Central memory CD8-positive, alpha-beta T cell (primary cell): ENCODE measurements at places on chromosomes 13 and 19.

- H3K27ac ChIP-seq: no peak overlapping the region
- H3K27me3 ChIP-seq: no peaks in the 10 kb centered on the region
- no peak for DNase-seq
- no peak overlapping the region for H3K4me3 ChIP-seq
- peaks cover 8% of the 10 kb centered on the region for H3K36me3 ChIP-seq
Observed at GRCh38 chr13:100149389-100149788, 60.5 kb downstream of the PCCA start.

DNA sequence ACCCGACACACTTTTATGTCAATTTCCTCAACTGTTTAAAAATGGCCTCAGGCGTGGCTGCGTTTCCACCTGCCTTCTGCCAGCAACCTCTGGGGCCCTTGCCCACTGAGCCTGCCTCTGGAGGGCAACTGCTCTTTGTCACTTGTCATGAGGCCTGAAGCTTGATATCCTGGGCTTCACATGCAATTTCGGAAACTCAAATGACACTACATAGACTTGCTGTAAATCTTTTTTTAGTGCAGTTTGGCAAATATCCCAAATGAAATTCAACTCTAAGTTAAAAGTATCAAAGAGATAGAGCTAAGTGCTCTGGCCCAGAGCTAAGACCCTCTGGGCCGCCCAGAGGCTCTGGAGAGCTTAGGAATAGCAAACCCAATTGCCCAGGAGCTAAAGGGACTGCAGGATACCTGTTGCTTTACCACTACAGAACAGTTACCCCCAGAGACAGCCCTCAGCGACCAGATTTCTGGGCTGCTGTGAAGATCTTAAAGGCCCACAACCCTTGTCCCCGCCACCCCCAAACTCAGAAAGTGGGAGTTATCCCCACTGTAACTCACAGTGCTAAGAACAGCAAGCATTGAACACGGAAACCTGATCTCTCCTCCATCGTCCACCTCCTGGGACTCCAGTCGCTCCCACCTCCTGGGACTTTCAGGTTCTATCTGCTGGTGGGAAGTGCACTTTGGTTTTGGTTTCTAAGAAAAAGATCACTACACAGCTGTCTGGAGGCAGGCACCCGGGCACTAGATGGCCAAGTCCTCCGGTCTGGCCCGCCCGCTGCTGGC is 19.4 kb downstream of the GJA3 start:
- H3K36me3 ChIP-seq: no peaks in the 10 kb centered on the region
- H3K27me3 ChIP-seq: peaks cover 71% of the 10 kb centered on the region
- H3K4me3 ChIP-seq: no peak overlapping the region

GRCh38 chr19:37778613-37779126 is 716 bp downstream of the ZNF573 start:
- H3K4me3 ChIP-seq: peak overlapping the region; percentile 95
- H3K4me1 ChIP-seq: peaks cover 36% of the 10 kb centered on the region
- H3K27ac ChIP-seq: peak overlapping the region; percentile 97
- H3K27me3 ChIP-seq: no peaks in the 10 kb centered on the region
- no peak for DNase-seq

DNA sequence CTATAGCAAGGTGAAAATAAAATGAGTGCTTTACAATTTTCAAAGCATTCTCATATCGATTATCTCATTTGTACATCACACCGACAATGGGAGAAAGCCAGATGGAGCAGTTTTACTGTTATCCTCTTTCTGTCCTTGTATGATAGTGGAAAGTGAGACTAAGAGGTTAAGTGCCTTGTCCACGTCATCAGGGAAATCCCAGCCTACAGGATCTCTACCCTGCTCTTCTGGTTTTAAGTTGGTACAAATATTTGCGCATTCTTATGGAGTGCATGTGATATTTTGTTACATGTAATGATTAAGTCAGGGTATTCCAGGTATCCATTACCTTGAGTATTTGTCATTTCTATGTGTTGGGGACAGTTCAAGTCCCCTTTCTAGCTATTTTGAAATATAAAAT is 12.4 kb upstream of the ENOX1 start:
- H3K4me1 ChIP-seq: no peaks in the 10 kb centered on the region
- peaks cover 31% of the 10 kb centered on the region for H3K27me3 ChIP-seq
- no peak overlapping the region for H3K4me3 ChIP-seq
- H3K36me3 ChIP-seq: no peaks in the 10 kb centered on the region
- H3K27ac ChIP-seq: no peak overlapping the region

GRCh38 chr13:47901441-47901840 is 99.6 kb downstream of the SUCLA2 start:
- H3K27me3 ChIP-seq: no peaks in the 10 kb centered on the region
- H3K4me3 ChIP-seq: no peak overlapping the region
- no peak for DNase-seq
- no peak overlapping the region for H3K27ac ChIP-seq
- H3K36me3 ChIP-seq: peaks cover 1% of the 10 kb centered on the region

DNA sequence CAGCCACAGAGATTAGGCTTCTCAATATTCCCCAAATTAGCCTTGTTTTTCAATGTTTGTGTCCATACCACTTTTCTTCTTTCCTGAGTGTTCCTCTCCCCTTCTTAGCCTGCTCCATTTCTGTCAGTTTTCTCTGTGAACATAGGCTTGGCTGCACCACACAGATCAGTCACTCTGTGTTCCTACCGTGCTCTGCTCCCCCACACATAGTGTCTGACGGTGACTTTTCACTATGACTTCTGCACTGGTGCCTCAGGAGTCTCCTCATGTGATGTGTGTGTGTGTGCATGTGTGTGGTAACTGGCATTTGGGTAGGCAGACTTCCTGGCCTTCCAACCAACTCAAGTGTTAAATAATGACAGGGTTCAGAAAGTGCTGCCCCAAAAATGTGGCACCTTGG is 47.9 kb upstream of the MYCBP2 start:
- DNase-seq: no peak
- no peaks in the 10 kb centered on the region for H3K36me3 ChIP-seq
- no peak overlapping the region for H3K4me3 ChIP-seq
- H3K4me1 ChIP-seq: no peaks in the 10 kb centered on the region
- no peak overlapping the region for H3K27ac ChIP-seq

DNA sequence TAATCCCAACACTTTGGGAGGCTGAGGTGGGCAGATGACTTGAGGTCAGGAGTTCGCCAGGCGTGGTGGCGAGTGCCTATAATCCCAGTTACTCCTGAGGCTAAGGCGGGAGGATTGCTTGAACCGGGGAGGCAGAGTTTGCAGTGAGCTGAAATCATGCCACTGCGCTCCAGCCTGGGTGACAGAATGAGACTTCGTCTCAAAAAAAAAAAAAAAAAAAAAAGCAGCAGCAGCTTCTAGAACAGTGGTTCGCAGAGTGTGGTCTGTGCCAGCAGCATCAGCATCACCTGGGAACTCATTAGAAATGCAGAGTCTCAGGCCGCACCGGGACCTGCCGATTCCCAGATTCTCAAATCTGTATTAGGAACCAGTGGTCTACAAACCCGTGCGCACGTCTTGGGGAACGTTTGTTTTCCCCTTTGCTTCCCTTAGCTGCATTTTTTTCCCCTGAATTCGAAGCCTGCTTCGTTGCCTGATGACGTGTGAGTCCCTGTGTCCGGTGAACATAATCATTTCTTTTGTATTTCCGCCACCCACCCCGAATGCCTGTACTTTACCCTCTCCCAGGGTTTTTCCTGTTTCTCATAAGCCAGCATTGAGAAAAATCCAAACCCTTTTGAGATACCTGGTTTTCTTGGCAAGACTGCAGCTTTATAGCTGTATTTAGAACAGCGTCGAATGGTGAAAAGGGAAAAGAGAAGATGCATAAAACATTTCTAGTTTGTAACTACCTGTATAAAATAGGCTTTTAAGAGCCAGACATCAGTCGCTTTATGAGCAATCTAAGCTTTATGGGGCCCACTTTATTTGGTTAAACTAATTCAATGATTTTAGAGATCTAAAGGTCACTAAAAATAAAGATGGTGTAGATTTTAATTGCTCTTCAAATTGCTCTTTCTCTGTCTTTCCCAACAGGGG is 49.8 kb downstream of the BICRA start:
- no peaks in the 10 kb centered on the region for H3K27me3 ChIP-seq
- H3K27ac ChIP-seq: no peak overlapping the region
- peaks cover 4% of the 10 kb centered on the region for H3K36me3 ChIP-seq
- no peak overlapping the region for H3K4me3 ChIP-seq
- peaks cover 33% of the 10 kb centered on the region for H3K4me1 ChIP-seq

GRCh38 chr19:2302319-2303210 is 5.4 kb downstream of the LINGO3 start:
- H3K4me3 ChIP-seq: peak overlapping the region; percentile 59
- no peak overlapping the region for H3K27ac ChIP-seq
- H3K36me3 ChIP-seq: peaks cover 10% of the 10 kb centered on the region
- no peak for DNase-seq

GRCh38 chr19:41870401-41870873 is 6.6 kb upstream of the CD79A start:
- DNase-seq: no peak
- peak overlapping the region; percentile 99 for H3K27ac ChIP-seq
- H3K4me3 ChIP-seq: peak overlapping the region; percentile 76
- H3K36me3 ChIP-seq: peaks cover 37% of the 10 kb centered on the region

GRCh38 chr19:48551437-48552302 is at the start of gene SULT2B1:
TSS of gene SULT2B1 (plus strand) at chr19:48552172. CDS start at chr19:48552253, 81 bp downstream.
- DNase-seq: no peak
- no peaks in the 10 kb centered on the region for H3K36me3 ChIP-seq
- H3K4me3 ChIP-seq: no peak within 1 kb of the TSS

GRCh38 chr19:7408251-7408650 is 59.5 kb downstream of the ARHGEF18 start:
- H3K27me3 ChIP-seq: no peaks in the 10 kb centered on the region
- peaks cover 41% of the 10 kb centered on the region for H3K4me1 ChIP-seq
- peaks cover 34% of the 10 kb centered on the region for H3K36me3 ChIP-seq
- no peak overlapping the region for H3K4me3 ChIP-seq

DNA sequence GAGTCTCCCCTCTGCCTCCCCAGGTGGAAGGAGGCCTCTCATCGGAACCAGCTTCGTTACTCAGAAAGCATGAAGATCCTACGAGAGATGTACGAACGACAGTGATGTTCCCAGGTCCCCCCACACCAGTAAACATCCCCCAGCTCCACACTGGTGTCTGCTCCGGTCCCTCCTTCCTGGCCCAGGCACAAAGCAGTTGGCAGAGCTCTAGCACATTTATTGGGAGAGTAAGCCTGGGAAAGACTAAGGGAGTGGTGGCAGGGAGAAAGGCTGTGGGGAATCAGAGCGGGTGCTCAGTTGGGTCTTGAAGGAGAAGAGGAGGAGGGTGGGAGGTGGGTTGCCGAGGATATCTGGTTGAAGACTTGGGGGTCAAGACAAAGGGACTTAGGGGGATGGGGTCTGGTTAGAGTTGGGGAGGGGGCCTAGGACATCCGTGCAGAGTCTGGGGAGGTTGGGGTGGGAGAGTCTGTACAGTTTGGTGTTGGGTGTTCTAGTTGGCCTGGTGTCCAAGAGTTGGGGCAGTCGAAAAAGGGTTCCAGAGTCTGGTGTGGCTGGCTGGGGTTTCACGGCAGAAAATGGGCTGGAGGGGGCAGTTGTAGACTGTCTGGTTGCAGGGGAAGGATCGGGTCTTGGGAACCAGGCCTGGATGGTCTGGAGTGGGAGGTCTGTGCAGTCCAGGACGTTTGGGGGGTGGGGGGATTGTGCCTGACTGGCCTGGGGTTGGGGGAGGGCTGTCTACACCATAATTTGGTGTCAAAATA is 2.3 kb downstream of the HSPB6 start:
- no peak for DNase-seq
- H3K27ac ChIP-seq: peak overlapping the region; percentile 4
- H3K4me1 ChIP-seq: peaks cover 17% of the 10 kb centered on the region
- peak overlapping the region; percentile 24 for H3K4me3 ChIP-seq

- DNase-seq: no peak
- H3K36me3 ChIP-seq: peaks cover 5% of the 10 kb centered on the region
- peaks cover 31% of the 10 kb centered on the region for H3K27me3 ChIP-seq
- peaks cover 25% of the 10 kb centered on the region for H3K4me1 ChIP-seq
- no peak overlapping the region for H3K4me3 ChIP-seq
- H3K27ac ChIP-seq: no peak overlapping the region
Observed at GRCh38 chr19:29264897-29265296, 51.9 kb upstream of the UQCRFS1 start.

DNA sequence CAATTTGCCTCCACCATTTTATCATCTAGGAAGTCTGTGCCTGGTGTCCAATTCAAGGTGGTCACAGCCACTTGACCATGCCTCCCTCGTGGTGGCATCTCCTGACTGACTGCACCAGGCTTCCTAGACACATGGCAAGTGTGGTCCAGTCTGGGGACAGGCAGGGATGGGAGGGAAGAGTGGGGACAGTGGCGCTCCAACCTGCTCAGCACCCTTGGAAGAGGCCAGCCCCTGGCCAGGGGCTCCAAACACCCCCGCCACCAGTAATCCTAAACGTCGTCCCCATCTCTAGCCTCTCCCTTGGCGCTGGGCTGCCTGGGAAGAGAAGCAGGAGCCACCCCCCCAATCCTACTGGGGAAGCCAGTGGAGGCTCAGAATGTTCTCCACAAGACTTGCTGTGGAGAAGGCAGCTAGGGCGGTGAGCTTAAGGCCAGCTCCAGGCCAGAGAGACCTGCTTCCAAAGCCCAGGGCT is 2.7 kb downstream of the RPL36 start:
- peak overlapping the region; percentile 62 for H3K27ac ChIP-seq
- peaks cover 32% of the 10 kb centered on the region for H3K4me1 ChIP-seq
- H3K27me3 ChIP-seq: no peaks in the 10 kb centered on the region
- DNase-seq: no peak

- H3K4me3 ChIP-seq: no peak overlapping the region
- H3K4me1 ChIP-seq: no peaks in the 10 kb centered on the region
- DNase-seq: no peak
- H3K36me3 ChIP-seq: no peaks in the 10 kb centered on the region
- no peak overlapping the region for H3K27ac ChIP-seq
- H3K27me3 ChIP-seq: peaks cover 10% of the 10 kb centered on the region
Observed at GRCh38 chr13:51313619-51314018, 25.9 kb upstream of the SERPINE3 start.

DNA sequence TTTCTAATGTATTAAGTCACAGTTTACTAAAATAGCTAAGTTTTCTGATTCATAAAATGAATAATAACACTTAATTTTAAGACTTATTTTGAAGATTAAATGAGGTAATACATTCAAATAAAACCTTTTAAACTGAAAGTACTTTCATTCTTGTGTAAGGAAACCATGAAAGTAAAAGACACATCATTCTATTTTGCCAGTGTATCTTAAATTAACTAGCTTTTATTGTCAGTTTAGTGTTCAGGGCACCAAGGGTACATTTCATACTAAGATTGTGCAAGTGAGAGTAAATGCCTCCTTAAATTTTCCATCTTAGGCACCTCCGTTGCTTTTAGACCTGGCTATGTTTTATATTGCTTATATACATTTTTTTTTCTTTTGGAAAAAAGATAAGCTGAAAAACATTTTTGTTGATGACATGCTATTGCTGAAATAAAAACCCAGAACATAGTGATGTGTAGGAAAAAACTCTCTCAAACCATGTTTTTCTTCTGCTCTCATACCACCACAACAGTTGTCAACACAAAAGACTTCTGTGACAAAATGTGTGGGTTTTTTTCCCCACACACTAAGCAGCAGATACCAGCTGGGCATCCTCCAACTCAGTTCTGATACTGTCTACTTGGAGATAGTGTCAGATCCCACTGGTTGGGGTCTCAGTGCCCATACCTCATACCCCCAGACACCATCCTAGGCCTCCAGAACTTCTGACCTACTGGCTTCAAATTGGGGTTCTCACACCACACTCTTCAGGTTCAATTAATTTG is 30.7 kb upstream of the LPAR6 start:
- H3K27ac ChIP-seq: peak overlapping the region; percentile 64
- peaks cover 12% of the 10 kb centered on the region for H3K4me1 ChIP-seq
- H3K27me3 ChIP-seq: no peaks in the 10 kb centered on the region
- no peak overlapping the region for H3K4me3 ChIP-seq
